ENCODE measurements at places on chromosomes 13 and 19. TPM values are rescaled to one million over a fixed set of nuclear protein-coding genes. Genes with fewer than 3 reads are reported as not detected.

FGF21 gene
- not detected for total RNA-seq

TMEM190 gene
- not detected for total RNA-seq

DNA sequence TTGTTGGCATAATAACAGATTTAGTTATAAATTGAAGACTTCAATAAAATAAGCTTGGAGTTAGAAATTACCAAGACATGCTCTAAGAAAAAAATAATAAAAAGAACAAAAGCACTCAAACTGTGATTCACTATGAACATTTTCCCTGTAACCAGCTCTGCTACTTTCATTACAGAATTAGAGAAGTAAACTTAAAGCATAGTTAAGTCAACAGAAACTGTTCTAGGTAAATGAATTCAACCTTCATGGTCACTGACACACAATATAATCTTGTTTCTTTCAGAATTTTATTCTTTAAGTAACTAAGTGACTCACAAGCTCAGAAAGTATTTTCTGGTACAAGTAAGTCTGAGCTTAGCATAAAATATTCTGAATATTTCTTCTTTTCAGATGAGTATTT is 136.3 kb downstream of the KLF5 start:
- H3K36me3 ChIP-seq: no peaks in the 10 kb centered on the region
- no peaks in the 10 kb centered on the region for H3K27me3 ChIP-seq
- no peak for DNase-seq
- H3K27ac ChIP-seq: no peak overlapping the region
- no peak overlapping the region for H3K4me3 ChIP-seq

- DNase-seq: no peak
- no peak overlapping the region for H3K4me3 ChIP-seq
- H3K27ac ChIP-seq: no peak overlapping the region
- H3K4me1 ChIP-seq: no peaks in the 10 kb centered on the region
Measured at GRCh38 chr13:60326273-60326672, 70.7 kb upstream of the TDRD3 start.

DNA sequence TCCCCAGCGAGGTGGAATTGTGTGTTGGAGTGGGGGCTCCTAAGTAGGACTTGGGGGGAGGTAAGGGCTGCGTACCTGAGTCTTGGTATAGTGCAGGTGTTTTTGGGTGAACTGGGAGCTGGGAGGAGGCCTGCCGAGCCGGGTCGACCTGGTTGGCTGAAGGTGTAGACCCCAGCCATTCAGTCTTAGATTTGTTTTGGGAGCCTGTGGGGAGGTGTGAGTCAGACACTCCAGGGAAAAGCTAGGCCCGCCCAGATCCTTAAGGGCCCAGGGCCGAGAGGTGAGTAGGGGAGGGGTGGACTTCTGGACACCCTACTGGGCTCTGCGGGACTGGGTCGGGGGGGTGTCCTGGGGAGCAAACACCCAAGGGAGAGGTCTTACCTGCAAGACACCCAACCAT is 935 bp downstream of the CRB3 start:
- DNase-seq: no peak
- H3K4me1 ChIP-seq: peaks cover 21% of the 10 kb centered on the region
- H3K27ac ChIP-seq: no peak overlapping the region
- H3K36me3 ChIP-seq: peaks cover 21% of the 10 kb centered on the region
- no peak overlapping the region for H3K4me3 ChIP-seq

DNA sequence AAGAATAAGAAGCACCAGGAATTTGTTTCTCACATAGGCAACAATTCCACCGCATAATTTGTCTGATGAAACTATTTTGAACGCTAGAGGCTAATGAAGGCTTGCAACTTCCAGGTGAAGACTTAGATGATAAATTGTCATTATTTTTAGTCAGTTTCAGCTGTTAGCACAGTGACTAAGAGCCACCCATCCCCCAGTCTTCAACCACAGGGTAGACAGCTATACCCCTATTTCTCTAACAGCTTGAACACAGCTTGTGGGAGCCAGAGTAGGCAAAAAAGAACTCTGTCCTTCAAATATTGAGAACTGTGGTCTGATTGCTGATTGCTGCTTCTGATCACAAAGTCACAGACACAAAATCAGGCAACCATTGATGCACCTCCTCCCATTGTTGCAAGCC is 1124.8 kb upstream of the PRR20A start:
- no peak overlapping the region for H3K27ac ChIP-seq
- H3K27me3 ChIP-seq: no peaks in the 10 kb centered on the region
- no peaks in the 10 kb centered on the region for H3K4me1 ChIP-seq
- no peak for DNase-seq
- H3K36me3 ChIP-seq: no peaks in the 10 kb centered on the region

DNA sequence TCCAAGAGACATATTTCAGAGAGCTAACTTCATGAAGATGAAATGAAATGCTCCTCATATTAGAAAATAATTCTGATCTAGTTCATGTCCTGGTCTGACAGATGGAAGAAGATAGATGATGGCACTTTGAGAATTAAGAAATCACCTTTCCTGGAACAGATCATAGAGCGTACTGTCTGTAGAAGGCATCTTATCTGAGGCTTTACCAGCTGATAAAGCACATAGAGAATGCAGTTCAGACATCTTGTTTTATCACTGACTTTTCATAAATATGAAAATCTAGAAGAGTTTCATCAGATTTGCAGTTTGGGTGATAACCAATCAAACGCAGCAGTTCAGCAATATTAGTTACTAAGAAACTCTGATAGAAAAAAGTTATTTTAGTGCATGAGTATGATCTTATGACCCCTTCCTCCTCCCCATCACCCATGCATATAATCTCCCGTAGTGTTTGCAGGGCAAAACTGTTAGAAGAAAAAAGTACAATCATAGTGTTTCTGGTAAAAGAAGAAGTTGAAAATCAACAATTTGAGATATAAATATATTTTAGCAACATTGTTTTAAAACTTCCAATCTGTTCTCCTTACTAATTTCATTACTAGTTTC is 585.2 kb downstream of the PCDH9 start:
- H3K4me1 ChIP-seq: no peaks in the 10 kb centered on the region
- no peak for DNase-seq
- no peaks in the 10 kb centered on the region for H3K36me3 ChIP-seq
- H3K27ac ChIP-seq: no peak overlapping the region
- H3K27me3 ChIP-seq: no peaks in the 10 kb centered on the region

GRCh38 chr19:51511353-51511752 is 9.8 kb upstream of the SIGLEC12 start:
- no peaks in the 10 kb centered on the region for H3K36me3 ChIP-seq
- no peak for DNase-seq
- no peaks in the 10 kb centered on the region for H3K4me1 ChIP-seq
- no peak overlapping the region for H3K4me3 ChIP-seq
- H3K27me3 ChIP-seq: peaks cover 8% of the 10 kb centered on the region

DNA sequence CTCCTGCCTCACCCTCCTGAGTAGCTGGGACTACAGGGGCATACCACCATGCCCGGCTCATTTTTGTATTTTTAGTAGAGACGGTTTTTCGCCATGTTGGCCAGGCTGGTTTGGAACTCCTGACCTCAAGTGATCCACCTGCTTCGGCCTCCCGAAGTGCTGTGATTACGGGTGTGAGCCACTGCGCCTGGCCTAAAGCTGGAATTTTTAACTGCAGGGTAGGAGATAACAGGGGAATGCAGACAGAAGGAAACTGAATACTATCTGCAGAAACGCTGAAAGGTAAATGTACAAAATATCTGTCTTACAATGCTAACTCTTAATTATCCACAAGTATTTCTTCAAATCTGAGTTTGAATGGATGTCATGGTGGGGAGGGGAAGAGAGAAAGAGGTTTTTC is 13.8 kb downstream of the TMTC4 start:
- peaks cover 33% of the 10 kb centered on the region for H3K36me3 ChIP-seq
- H3K27me3 ChIP-seq: no peaks in the 10 kb centered on the region
- peaks cover 16% of the 10 kb centered on the region for H3K4me1 ChIP-seq

GRCh38 chr13:109979228-109979627 is 192.8 kb upstream of the IRS2 start:
- H3K4me1 ChIP-seq: no peaks in the 10 kb centered on the region
- H3K27ac ChIP-seq: no peak overlapping the region
- DNase-seq: no peak
- H3K36me3 ChIP-seq: no peaks in the 10 kb centered on the region
- no peaks in the 10 kb centered on the region for H3K27me3 ChIP-seq

DNA sequence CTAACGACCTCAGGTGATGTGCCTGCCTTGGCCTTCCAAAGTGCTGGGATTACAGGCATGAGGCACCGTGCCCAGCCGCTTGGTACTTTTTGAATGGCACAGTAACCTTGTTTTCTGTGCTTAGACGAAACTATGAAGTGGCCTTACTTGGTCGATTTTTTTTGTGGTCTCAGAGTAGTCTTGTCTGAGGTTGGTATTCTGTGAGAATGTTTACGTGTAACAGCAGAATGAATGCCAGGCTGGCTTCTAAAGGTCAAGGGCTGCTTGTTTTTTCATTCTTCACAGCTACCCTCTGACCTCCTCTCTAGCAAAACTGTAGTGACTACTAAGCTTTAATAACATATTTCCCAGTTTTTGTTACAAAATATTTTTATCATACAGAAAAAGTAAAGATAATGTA is 313.3 kb downstream of the GPC6 start:
- no peak for DNase-seq
- no peaks in the 10 kb centered on the region for H3K4me1 ChIP-seq
- no peaks in the 10 kb centered on the region for H3K36me3 ChIP-seq
- no peak overlapping the region for H3K4me3 ChIP-seq
- H3K27me3 ChIP-seq: no peaks in the 10 kb centered on the region

DNA sequence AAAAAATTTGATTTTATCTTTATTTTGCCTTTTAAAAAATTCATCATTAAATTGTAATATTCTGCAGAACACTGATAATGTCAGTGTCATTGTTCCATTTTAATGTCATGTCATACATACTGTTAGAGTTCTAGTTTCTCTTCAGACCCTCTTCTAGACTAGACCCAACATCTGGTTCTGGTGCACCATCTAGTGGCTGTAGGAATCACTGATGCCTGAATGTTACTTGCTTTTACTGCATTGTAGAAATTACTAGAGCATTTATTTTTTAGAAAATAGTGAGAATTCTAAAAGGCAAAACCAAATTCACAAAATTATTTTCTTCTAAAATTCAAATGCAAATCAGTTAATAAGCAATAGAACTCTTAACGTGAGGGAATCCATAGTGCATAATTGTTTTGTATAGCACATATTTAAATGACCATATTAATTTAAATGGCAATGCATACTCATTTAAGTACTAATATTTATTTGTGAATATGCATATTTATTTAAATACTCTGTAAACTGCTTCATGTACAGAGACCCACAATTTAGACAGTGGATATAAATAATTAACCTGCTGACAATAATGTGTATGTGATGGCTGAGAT is 425.7 kb downstream of the KLF12 start:
- H3K4me3 ChIP-seq: no peak overlapping the region
- H3K27me3 ChIP-seq: no peaks in the 10 kb centered on the region
- DNase-seq: peak; percentile 45
- no peak overlapping the region for H3K27ac ChIP-seq

DNA sequence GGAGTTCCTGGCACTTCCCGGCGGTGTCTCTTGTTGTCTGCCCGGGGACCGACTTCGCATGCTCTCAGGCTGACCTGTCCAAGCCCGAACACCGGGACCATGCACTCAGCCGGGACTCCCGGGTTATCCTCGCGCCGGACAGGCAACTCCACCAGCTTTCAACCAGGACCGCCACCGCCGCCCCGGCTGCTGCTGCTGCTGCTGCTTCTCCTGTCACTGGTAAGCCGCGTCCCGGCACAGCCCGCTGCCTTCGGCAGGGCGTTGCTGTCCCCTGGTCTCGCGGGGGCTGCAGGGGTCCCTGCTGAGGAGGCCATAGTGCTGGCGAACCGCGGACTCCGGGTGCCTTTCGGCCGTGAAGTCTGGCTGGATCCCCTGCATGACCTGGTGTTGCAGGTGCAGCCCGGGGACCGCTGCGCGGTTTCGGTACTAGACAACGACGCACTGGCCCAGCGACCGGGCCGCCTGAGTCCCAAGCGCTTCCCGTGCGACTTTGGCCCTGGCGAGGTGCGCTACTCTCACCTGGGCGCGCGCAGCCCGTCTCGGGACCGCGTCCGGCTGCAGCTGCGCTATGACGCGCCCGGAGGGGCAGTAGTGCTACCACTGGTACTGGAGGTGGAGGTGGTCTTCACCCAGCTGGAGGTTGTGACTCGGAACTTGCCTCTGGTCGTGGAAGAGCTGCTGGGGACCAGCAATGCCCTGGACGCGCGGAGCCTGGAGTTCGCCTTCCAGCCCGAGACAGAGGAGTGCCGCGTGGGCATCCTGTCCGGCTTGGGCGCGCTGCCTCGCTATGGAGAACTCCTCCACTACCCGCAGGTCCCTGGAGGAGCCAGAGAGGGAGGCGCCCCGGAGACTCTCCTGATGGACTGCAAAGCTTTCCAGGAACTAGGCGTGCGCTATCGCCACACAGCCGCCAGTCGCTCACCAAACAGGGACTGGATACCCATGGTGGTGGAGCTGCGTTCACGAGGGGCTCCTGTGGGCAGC is 661 bp downstream of the FREM2 start:
- H3K4me3 ChIP-seq: no peak overlapping the region
- peaks cover 22% of the 10 kb centered on the region for H3K27me3 ChIP-seq
- H3K36me3 ChIP-seq: no peaks in the 10 kb centered on the region
- DNase-seq: no peak

- no peaks in the 10 kb centered on the region for H3K4me1 ChIP-seq
- no peak overlapping the region for H3K4me3 ChIP-seq
- DNase-seq: no peak
Measured at GRCh38 chr19:53696951-53697350, 65.2 kb downstream of the DPRX start.

DNA sequence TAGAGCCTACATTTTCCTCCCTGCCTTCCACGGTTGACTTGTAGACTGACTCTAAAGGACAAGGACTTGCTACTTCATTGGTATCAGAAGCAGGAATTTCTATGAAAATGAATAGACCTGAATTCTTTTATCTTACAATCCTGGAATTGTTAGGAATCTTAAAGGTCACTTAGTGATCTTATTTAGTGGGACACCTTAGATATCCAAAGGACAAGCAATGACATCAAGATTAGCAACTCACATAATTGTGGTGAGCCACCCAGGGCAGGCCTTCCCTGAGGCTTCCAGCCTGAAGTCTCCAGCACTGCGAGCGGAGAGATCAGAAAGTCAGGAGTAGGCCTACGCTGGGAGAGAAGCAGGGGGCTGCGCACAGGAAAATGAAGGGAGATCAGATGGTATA is 37.8 kb downstream of the KLF5 start:
- no peak overlapping the region for H3K4me3 ChIP-seq
- H3K36me3 ChIP-seq: no peaks in the 10 kb centered on the region
- no peak for DNase-seq
- no peaks in the 10 kb centered on the region for H3K27me3 ChIP-seq

DNA sequence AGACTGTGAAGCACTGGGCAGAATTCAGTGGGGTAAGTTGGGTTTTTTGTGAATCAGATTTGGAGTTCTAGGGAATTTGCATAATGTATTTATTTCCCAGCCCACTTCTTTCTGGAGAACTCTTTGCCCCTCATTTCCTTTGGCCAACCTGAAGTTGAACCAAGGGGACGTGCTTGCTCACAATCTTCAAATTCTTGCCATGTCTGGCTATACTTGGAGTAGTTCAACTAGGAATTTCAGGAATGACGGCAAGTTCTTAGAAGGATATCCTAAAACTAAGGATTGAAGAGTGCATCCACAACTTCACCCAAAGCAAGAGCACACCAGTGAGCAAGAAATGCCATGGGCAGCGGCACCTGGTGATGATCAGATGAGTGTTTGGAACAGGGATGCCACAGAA is 88.5 kb downstream of the TEX26 start:
- no peak for DNase-seq
- H3K27me3 ChIP-seq: no peaks in the 10 kb centered on the region
- H3K36me3 ChIP-seq: no peaks in the 10 kb centered on the region

GRCh38 chr13:79451500-79451962 is 29.4 kb upstream of the NDFIP2 start:
- peak; percentile 87 for DNase-seq
- peaks cover 16% of the 10 kb centered on the region for H3K4me1 ChIP-seq
- H3K27me3 ChIP-seq: no peaks in the 10 kb centered on the region
- H3K4me3 ChIP-seq: no peak overlapping the region
- no peaks in the 10 kb centered on the region for H3K36me3 ChIP-seq

Data from CD4-positive, alpha-beta T cell (primary cell).